ENCODE measurements at places on chromosomes 11 and 22. TPM values are rescaled to one million over a fixed set of nuclear protein-coding genes. Genes with fewer than 3 reads are reported as not detected.
A peak's percentile ranks its signal among the peaks of the same experiment; 100 is the strongest.

- no peak for ATAC-seq
Observed at GRCh38 chr11:15607361-15608036, 492.8 kb downstream of the INSC start.

DNA sequence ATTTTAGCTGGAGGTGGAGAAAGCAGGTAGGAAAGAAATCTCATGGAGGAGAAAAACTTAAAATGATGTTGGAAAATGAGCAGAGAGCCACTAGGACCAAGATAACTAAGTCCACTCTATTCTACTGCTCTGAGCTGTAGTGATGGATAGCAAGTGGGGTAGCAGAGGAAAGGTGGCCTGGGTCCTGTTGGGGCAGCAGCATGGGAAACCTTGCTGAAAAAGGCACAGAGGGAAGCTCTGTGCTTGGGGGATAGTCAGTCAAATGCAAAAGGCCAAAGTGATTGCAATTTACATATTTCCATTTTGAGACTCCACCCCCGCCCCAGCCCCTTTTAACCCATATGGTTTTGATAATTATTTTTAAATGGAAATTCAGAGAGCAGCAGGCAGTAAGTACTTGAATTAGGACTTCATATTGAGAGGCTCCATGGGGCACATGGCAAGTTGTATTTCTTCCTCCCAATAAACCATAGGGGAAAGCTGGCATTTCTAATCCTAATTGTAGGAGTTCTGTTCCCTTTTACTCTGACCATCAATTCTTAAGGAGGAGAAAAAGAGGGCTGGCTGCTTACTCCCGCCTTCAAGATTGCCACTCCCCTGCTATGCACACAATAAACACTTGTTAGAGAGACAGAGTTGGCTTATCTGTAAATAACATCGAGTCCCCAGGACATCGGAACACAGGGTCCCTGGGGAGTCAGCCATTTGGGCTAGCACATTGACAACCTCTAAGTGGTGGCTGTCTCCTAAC lies 1341.5 kb upstream of the TENM4 start:
- no peak for ATAC-seq

DNA sequence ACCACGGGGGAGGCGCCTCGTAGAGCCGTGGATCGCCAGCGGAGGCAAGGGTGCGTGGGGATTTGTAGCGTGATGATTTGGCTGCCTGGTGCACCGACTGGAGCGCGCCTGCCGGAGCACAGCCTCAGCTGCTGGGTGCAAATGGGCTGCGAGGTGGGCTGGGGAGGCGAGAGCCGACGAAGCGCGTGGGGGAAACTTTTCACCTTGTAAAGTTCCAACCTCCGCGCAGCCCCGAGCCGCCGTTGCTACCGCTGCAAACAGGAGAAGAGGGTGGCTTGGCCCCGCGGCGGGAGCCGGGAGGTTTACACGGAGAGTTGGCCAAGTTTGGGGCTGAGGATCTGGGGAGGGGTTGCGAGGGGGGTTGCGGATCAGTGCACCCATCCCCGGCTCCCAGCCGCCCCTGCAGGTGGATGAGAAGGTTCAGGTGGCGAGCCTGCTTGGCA lies 528 bp downstream of the FAT3 start:
- peak; percentile 15 for ATAC-seq

DNA sequence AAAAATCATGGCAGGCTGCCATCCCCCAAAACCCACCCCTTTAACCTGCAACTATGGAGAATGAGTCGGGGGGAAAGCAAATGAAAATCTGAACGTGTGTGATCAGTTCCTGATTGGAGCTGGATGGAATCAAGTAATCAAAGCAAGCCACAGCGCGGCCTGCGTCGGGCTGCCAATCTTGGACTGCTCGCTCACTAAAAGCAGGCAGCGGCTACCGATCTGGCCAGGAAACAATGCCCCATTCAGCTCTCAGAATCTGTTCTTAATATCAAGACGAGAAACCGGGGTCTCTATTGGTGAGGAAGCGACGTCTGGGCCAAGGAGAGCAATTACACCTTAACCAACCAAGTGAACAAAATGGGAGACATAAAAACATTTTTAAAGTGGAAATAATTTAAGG lies 472.2 kb downstream of the SOX6 start:
- no peak for ATAC-seq

DNA sequence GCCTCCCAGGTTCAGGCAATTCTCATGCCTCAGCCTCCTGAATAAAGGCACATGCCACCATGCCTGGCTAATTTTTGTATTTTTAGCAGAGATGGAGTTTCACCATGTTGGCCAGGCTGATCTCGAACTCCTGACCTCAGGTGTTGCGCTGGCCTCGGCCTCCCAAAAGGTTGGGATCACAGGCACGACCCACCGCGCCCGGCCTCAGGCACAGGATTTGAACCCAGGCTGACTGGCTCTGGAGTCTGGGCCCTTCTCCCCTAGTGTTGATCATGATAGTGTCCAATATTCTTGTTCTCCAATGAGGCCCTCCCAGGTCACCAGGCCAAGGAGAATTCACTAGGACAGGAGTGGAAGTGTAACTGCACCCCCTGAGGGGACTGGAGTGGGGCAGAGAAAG lies 401.9 kb downstream of the LARGE1 start:
- no peak for ATAC-seq

GRCh38 chr11:27112946-27113345 lies 72.3 kb downstream of the BBOX1 start:
- no peak for ATAC-seq

DNA sequence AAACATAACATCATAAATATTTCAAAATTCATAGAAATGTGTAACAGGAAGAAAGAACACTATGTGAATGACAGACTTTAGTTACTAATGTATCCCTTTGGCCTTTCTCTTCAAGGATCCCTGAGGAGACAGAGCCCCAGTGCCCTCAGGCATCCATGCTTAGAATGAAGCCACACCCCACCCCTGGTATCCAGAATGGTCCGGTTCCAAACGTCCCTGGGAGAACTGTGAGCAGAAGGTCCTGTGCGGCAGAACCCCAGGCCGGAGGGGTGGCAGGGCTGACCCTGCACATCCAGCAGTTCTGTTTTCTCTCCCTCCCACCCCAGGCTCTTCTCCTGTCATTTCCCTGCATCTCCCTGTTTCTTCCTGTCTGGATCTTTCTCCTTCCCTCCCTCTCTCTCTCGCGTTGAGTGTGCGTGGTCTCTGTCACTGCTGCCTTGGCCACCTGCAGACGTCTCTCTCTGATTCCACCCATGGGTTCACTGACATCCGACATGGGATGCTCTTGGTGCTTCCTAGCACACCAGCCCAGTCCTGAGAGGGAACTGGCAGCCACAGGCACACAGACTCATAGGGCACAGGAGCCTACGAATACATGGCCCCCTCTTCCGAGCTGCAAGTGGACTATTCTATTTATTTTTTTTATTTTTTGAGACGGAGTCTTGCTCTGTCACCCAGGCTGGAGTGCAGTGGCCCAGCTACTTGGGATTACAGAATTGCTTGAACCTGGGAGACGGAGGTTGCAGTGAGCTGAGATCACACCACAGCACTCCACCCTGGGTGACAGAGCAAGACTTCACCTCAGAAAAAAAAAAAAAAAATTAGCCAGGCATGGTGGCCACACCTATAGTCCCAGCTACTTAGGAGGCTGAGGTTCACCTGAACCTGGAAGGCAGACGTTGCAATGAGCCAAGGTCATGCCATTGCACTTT lies 5.7 kb downstream of the RFPL1 start:
- no peak for ATAC-seq

- ATAC-seq = no peak
Observed at GRCh38 chr22:23763579-23763945, 772 bp downstream of the C22orf15 start.

GRCh38 chr11:123357990-123358827 lies 71.9 kb upstream of the GRAMD1B start:
- no peak for ATAC-seq

DNA sequence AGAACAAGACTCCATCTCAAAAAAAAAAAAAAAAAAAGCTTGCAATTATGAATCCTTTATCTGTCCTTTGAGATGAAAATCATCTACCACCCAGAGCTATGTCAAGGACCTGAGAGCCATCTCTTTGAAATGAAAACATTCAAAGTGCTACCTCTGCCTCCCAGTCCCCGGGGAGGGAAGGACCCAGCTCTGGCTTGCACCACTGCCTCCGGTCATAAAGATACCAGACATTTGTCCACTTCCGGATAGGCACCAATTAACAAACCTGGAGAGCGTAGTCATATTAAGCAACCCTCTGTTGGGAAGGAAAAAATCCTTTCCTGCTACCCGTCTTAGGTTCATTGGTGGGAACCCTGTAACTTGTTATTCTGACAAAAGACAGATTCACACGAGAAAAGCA lies 98.6 kb downstream of the ARHGAP8 start:
- ATAC-seq = no peak

DNA sequence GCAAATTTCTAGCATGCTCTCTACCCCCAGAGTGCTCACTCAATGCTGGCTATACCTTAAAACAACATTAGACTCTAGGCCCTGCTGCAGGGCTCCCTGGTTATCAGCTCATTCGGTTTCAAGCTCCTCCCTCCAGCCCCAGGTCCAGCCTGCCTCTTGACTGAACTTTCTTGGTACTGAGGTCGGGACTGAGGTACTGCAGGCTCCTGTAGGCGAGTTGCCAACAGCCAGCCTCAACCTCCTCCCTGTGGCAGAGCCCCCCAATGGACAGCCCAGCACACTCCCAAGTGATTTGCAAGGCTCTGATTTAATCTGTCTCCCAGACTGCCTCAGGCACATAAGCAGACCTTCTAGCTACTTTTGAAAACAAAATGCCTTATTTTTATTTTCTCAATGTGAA lies 73.6 kb upstream of the EIF3M start:
- ATAC-seq = no peak

DNA sequence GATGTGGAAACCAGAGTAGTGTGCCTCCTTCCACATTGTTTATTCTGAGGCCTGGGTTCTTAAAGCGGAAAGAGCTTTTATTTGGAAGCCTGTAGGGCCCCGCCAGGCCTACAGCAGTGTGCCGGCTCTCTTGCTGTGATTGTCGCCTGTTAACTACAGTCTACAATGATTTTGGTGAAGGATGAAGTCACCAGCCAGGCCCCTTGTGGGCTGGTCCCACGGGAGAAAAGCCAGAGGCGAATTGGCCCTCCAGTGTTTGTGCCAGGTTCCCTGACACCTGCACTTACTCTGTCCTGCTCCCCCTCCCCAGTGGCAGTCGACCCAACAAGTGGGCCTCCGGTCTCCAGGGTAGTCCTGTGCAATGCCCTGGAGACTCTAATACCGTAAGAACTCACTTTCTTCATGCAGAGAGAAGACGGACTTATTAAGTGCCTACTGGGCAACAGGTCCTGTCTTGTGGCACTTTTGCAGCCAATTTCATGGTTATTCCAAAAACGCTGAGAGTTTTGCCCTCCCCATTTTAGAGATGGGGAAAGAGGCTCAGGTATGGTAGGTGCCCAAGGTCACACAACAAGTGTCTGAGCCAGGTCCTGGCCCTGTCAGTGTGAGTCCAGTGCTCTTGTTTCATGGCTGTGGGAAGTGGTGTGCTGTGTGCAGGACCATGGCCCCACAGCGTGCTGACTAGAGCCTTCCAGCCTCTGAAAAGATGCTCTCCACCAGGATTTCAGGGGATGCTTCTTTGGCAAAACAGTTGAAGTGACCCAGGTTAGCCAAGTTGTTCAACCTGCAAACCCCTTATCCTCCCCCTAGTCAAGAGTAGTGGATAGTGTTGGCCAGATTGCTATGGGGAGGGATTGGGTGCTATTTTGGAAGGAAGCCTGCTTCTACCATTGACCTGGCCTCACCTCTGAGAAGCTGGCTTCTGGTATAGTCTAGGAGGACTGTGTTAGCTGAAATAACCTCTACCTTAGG lies 1.4 kb downstream of the MICAL2 start:
- no peak for ATAC-seq

- ATAC-seq = no peak
Observed at GRCh38 chr11:113265362-113265761, 49.0 kb upstream of the TTC12 start.

DNA sequence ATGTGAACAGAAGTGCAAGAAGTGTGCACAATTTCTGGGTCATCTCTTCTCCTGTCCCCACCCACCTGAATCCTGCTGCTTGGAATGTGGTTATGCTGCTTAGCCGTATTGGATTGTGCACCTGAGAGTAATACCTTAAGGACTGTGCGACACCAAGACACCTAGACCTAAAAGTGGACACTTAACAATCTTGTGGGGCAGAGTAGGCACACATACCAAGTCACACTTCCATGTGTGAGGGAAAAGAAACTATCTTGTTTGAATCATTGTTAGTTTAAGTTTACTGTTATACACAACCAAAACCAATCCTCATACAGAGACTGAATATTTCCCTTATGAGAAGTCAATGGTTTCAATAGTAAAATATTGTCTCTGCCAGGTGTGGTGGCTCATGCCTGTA lies 93.7 kb downstream of the CCDC83 start:
- no peak for ATAC-seq

Gene RNF26
- 17.3 TPM for total RNA-seq

Gene DLG2
- total RNA-seq = 34.2 TPM

Gene CCDC73
- not detected for total RNA-seq

Gene SCGB1C1
- total RNA-seq = not detected

Gene PANX2
- total RNA-seq = not detected

Gene DSCAML1
- 0.35 TPM for total RNA-seq

Gene SCUBE1
- 37.3 TPM for total RNA-seq

Gene GLYATL2
- total RNA-seq = 3.6 TPM

Gene MYOD1
- not detected for total RNA-seq

Gene OR51B4
- not detected for total RNA-seq

Gene ADM2
- total RNA-seq = 0.40 TPM

Gene SLC29A2
- total RNA-seq = 0.27 TPM
